Astrocyte of the cerebellum (primary cell): ENCODE measurements at places on chromosomes 16 and 17.

- no peak for DNase-seq
Observed at GRCh38 chr16:72886346-72886974, 161.5 kb downstream of the ZFHX3 start.

GRCh38 chr17:51611585-51611984 lies 351.2 kb downstream of the UTP18 start:
- DNase-seq: no peak

- no peak for DNase-seq
Observed at GRCh38 chr17:17082878-17083277, 40.6 kb downstream of the MPRIP start.

- no peak for DNase-seq
Observed at GRCh38 chr17:37365589-37365988, 10.2 kb upstream of the C17orf78 start.

DNA sequence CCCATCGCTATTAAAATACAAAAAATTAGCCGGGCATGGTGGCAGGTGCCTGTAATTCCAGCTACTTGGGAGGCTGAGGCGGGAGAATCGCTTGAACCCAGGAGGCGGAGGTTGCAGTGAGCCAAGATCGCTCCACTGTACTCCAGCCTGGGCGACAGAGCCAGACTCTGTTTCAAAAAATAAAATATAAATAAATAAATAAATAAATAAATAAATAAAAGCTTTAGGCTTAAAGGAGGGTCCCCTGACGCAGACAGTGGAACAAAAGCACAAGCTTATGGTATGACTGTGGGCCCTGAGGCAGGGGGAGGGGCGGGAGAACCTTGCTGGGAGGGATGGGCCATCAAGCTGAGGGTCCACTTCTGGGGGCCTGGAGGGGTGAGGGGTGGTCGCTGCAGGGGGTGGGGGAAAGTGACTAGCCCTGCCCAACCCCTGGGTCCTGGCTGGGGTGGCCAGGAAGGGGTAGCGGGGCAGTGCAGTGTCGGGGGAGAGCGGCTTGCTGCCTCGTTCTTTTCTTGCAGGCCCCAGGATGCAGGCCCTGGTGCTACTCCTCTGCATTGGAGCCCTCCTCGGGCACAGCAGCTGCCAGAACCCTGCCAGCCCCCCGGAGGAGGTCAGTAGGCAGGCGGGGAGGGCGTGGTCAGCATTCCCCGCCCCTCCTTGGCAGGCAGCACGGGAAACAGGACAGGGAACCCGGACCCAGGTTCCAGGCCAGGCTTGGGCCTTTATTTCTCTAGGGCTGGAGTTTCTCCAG lies 4.7 kb downstream of the SERPINF1 start:
- no peak for DNase-seq

DNA sequence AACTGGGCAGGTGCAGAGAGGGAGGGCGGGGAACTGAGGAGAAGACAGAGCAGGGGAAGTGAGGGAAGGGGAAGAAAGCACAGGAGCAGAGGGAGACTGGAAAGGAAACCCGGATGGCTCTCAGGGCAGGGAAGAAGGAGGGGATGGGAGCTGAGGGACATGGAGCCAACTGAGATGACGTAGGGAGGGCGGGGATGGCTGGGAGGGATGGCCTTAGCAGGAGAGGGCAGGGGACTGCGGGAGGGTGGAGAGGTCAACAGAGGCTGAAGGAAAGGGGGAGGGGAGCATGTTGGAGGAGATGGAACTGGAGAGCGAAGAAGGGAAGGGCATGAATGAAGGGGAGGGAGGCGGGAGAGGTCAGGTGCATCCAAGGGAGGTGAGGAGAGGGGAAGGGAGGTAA lies 81.9 kb downstream of the KCNJ12 start:
- DNase-seq: no peak

GRCh38 chr17:80765241-80765961 lies 220.8 kb downstream of the RPTOR start:
- DNase-seq: no peak

DNA sequence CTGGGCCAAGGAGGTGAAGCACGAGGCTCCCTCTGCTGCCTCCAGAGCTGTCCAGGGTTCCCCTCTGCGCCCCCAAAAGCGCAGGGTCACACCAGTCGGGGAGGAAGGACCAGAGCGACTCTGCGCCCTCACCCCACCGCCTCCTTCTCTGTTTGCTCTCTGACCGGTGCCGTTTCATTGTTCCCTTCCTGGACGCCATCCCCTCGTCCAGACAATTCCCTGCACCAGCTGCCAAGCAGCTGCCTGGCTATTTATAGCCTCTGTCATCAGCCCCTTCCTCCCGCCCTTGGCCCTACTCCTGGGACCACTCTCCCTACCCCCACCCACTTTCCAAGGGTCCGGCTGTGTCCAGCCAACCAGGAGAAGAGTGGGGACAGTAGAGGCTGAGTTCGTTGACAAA lies 68.8 kb upstream of the CREBBP start:
- DNase-seq: no peak
